HEK293T (cell line): ENCODE measurements at places on chromosomes 12 and 14.
A peak's percentile ranks its signal among the peaks of the same experiment; 100 is the strongest.

GRCh38 chr12:29771786-29772185 lies 12.0 kb downstream of the TMTC1 start:
- no peak for DNase-seq

- DNase-seq: no peak
These were observed 296.4 kb downstream of the DPF3 start for GRCh38 chr14:72597252-72598233.

DNA sequence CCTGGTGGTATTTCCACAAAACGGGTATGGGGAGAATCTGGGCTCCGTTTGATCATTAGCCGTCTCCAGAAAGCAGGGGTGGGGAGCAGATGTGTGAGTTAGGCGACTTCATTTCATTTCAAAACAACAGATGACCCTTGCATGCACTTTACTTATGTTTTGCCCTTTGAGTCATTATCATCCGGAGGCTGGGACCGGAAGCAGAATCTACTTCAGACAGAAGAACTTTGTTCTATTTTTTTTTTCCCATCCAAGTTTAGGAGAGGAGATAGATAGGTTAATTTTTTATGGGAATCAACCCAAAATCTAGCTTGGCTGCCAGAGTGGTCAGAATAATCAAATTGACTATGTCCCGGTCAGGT lies 31.3 kb upstream of the CMAS start:
- no peak for DNase-seq

GRCh38 chr14:69041783-69042182 lies 62.7 kb upstream of the ACTN1 start:
- no peak for DNase-seq

- DNase-seq: no peak
These were observed 90.7 kb downstream of the PPFIA2 start for GRCh38 chr12:81668475-81668874.

DNA sequence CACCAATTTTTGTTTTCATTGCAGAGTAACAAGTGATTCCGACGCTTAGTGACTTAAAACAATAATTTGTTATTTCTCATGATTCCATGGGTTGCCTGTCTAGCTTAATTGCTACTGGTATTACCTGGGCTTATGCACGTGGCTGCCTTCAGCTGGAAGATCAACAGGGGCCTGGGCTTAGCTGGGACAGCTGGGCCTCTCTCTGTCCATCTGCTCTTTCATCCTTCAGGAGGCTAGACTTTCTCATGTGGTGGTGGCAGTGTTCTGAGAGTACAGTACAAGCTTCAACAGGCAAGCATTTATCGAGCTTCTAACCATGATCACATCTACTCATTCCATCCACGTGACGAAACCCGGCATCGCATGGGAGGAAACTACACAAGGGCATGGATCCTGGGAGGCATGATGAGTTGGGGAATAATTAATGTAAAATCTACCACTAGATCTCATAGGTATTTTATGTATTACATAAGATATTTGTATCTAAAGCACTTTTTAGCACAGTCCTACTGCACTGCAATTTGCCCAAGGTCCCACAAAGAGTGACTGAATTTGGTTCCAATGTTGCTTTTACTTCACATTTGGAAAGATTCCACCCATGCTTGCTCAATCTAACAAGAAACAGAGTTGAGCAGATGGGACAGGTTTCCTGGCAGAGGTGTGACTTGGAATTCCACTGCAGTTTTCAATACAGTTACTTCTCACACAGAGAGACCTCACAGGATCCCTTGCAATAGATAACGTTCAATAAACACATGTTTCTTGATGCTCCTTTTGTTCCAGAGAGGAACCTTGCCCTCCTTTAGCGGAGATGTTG lies 153.1 kb upstream of the FRMD6 start:
- no peak for DNase-seq

DNA sequence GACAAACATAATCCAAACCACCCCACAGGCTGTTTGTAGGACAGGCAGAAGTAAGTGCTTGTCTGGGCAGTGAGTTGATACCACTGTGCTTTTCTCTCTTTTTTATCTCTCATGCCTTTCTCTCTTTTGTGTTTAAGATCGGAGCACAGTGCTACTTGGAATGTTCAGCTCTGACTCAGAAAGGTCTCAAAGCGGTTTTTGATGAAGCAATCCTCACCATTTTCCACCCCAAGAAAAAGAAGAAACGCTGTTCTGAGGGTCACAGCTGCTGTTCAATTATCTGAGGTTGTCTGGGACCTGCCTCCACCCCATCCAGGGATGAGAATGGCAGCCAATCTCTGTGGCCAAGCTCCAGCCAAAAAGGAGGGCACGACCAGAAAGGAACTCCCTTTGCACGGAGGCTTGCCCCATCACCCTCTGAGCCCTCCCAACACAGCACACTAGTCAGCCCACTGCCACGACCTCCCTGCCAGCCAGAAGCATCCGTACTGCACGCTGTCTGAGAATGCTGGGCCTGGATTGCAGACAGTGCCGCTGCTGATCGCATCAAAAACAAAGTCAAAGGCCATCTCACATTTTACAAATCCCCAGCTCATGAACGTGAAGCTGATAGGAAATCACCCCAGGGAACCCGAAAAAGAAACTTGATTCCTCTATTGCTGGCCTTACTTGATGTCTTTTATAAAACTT lies 27.8 kb downstream of the GPHB5 start:
- DNase-seq: no peak

DNA sequence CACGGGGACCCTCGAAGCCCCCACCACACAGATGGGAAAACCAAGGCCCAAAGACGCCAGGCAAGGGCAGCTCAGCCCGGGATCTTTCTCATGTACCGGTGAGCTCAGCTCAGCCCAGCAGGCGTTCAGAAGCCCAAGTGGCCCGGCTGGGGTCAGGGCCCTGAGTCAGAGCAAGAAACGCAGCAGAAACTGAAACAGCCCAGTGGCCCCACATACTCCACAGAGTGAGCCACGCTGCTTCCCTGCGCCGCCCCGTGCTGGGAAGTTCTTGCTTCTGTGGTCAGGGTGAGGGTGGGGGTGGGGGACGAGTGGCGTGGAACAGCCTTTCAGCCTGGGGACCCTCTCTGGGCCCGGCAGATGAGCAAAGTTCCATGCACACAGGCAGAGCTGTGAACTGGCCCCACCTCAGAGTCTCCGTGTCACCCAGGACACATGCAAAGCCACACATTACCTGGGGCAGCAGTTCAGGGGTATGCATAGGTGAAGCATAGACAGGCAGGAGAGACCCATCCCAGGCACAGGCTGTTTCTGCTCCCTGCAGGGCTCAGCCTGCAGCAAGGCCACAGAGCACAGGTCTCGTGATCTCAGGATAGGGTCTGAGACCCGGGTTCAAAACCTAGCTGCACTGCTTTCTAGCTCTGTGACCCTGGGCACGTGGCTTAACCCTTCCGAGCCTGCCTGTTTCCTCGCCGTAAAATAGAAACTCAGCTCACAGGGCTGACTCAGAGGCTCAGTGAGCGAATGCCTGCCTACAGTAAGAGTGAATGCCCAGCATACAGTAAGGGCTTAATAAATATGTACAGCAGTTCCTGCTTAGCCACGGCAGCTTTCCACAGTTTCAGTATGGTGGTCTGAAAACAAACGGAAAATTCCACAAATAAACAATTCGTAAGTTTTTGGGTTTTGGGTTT lies 21.6 kb downstream of the NCOR2 start:
- no peak for DNase-seq

DNA sequence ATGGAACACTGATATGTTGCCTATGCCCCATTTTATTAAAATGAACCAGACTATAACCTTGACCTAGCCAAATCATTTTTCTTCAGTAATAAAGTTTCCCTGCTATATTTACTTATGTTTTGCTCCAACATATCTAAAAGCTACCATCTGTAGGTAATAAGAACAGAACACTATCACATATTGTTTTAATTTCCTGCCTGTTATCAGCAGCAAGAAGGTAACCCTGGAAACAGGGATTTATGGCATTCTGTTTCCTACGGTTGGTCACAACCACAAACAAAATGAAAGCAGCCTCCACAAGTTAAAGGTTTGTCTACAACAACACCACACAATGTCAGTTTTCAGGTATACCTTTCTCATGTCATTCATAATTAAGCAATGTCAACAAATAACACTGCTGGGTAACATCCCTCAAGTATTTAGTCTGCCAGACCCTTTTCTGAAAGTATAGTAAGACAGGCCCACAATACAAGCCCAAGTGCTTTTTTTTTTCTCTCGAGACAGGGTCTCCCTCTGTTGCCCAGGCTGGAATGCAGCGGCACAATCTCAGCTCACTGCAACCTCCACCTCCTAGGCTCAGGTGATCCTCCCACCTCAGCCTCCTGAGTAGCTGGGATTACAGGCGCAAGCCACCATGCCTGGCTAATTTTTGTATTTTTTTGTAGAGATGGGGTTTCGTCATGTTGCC lies 25.5 kb downstream of the GCH1 start:
- DNase-seq: no peak

DNA sequence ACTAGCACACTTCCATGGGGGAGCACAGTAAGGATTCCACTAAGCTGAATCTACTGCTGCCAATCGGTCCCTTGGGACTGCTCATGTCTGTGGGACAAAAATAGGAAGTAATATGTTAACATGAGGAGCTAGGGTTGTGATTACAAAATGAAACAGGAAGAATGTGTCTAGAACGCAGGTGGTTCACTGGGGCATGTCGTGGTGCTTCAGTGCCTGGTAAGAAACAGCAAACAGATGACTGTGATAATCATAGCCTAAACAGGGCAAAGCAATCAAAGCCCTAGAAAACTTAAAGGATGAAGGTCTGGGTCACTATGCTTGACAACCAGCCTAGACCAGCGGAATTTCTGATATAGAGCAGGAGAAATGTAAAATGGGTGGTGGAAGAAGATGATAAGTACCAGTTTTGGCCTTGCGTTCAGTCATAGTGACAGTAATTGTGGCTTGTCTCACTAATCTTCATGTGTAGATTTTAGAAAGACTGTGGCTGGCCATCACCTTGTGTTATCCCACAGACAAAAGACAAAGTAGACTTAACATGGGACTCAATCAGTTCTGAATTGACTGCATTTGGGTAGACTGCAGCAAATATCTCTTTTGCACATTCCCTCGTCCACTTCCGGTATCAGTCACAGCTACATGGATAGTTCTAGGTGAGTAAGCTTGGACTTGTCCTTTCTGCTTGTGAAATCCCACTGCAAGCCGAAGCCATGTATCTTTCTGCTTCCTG lies 51.4 kb downstream of the WASHC3 start:
- DNase-seq: no peak

DNA sequence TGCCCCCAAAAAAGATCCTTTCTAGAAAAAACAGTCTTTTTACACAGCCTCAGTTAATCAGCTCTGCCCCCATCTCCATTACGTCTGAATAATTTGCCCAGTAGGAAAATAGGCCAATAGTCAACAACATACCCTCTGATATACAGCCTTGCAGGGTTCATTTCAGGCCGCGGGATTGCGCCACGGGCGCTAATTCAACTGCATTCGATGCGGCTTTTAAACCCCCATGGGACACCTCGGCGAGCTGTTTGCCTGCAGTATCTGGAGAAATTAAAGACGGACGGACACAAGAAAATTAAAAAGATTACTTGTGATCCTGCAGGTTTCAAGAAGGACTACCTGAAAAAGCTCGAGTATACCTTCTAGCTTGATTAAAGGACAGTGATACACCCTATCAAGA lies 36.1 kb downstream of the ERP29 start:
- DNase-seq: no peak

DNA sequence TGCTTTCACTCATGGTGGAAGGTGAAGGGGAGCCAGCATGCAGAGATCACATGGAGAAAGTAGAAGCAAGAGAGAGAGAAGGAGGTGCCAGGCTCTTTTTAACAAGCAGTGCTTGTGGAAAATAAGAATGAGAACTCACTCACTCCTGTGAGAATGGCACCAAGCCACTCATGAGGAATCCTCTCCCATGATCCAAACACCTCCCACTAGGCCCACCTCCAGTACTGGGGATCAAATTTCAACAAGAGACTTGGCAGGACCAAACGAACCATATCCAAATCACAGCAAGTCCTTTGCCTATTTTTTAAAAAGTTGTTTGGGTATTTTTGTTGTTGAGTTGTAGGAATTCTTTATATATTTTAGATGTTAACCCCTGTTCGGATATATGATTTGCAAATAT lies 245.9 kb upstream of the ARID2 start:
- no peak for DNase-seq

DNA sequence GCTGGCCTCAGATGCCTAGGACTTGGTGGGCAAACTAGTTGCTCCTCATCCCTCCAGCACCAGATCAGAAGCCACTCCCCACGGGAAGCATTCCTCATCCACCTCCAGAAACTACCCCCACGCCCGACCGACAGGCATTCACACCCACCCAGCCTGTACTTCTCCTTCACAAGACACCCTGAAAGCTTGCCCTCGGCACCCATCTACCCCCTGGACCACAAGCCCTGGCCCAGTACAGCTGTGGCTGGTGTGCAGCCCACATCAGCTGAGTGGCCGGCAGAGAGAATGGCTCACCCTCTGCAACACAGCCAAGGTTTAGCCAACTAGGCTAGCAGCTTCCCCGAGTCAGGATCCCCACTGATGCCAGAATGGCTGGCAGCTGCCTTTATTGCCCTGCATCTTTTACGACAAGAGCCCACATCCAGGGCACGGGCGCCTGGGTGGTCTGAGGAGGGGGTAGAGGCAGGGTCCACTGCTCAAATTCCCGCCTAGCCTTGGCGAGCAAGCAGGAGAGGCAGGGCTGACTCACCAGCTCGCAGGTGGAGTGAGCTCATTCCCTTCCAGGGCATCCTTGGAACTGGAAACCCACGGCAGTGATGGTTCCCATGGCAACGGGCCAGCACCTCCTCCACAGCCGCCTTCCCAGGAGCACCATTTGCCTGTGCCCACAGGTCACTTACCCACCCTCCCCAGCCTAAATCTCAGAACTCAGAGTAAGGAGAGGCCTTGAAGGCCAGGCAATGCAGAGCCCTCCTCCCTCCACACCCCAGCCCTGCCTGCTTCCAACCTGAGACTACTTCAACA lies 17.1 kb downstream of the ACTN1 start:
- DNase-seq: peak; percentile 27

- no peak for DNase-seq
These were observed 2.6 kb upstream of the LGMN start for GRCh38 chr14:92750994-92751400.

- peak; percentile 39 for DNase-seq
These were observed 350.8 kb upstream of the STXBP6 start for GRCh38 chr14:25400607-25401206.

DNA sequence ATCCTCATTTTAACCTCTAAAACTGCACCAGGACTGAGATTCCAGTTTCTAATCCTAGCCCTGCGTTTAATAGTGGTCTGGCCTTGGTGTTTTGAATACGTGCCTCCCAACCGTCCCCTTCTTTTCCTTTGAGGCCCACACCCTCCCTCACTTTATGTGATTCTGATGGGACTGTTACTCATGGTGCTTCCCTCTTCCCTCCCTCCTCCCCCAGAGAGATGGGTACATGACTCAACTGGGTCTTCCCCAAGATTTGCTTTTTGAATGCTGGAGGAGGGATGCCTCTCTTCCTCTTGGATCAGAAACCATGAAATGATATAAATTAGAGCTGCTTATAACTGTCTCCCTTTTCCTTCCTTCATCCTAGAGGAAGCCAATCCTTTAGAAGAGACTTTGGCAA lies 8.2 kb upstream of the PPP2R5E start:
- no peak for DNase-seq

GRCh38 chr14:92932448-92933395 lies 9.8 kb downstream of the CHGA start:
- no peak for DNase-seq
